Endothelial cell (in vitro differentiated cells): ENCODE measurements at places on chromosomes 3 and 15.

DNA sequence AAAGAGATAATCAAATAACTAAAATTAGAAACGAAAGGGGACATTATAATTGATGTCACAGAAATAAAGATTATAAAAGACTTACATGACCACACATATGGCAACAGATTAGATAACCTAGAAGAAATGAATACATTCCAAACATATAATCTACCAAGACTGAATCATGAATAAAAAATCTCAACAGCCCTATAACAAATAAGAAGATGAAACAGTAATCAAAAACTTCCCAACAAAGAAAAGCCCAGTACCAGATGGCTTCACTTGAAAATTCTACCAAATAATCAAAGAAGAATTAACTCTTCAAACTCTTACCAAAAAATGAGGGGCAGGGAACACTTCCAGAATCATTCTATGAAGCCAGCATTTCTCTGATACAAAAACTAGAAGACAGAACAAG lies 11.8 kb downstream of the TOP2B start:
- no peak for DNase-seq

DNA sequence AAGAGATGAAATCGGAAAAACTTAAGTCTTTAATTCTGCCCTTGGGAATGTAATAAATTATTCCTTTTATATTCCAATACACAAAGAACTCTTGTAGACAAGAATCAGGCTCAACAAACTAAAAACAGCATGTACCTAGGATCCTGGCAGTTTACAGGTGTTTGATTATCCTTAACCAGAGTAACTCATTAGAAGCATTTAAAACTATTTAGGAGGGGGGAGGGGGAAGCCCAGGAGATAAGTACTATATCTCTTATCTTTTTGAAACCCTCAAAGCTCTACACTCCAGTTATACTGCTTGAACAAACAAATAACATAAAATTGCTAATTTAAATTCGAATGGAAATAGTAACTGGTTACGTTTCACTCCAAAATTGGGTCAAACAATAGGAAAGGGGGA lies 1.9 kb downstream of the CNBP start:
- no peak for DNase-seq

GRCh38 chr3:105905328-105905727 lies 36.5 kb upstream of the CBLB start:
- DNase-seq = no peak

GRCh38 chr3:175111036-175111435 lies 251.9 kb downstream of the NAALADL2 start:
- no peak for DNase-seq

DNA sequence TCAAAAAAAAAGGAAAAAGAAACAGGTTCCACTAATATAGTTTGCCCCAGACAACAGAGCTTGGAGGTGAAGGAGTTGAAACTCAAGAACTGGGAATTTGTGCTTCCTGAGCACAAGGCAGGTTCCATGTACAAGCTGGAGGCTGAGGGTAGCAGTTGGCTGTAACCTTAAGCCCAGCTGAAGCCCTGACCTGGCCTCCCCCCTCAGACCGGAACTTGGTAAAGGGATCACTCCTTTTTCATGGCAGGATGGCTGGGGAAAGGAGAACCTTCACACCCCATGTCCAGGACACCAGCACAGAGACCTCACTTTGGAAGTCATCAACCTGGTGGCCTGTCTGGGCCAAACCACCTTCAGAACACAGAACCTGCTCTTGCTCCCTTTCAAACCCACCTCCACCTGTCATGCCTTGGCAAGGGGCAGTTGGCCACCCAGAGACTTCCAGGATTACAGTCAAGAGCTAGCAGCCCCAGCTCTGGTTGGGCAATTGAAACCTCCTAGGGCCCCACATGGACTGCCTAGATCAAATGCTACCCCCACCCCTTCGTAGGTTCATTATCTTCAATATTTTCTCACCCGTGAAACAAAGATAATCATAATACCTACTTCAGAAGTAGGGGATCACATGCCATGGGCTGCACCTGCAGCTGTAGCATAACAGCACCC lies 3.5 kb downstream of the RPL29 start:
- no peak for DNase-seq

DNA sequence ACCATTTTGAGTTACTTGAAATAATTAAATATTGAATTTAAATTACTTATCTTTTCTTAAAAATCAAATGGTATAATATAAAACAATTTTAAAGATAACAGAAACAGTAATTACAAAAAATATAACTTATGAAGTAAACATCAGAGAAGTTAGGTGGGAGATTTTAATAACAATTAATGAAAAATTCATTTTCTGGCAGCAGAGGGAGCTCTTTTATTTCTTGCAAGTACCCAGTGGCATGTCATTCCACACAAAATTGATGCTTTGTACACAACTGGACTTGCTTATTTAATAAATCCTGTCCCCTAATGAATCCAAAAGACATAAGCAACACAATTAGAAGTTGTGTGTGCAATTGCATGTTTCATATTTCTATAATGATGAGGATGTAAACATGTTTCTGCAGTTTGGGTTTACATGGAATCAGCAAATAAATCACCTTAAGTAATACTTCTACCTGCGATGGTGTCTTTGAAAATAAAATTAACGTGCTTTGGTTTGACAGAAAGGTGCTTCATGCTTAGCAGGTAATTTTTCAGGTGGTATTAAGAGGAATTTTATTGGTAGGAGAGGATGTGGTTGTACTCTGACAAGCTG lies 861.3 kb downstream of the ZPLD1 start:
- no peak for DNase-seq
